ENCODE measurements at places on chromosomes 7 and 10.
A peak's percentile ranks its signal among the peaks of the same experiment; 100 is the strongest.

DNA sequence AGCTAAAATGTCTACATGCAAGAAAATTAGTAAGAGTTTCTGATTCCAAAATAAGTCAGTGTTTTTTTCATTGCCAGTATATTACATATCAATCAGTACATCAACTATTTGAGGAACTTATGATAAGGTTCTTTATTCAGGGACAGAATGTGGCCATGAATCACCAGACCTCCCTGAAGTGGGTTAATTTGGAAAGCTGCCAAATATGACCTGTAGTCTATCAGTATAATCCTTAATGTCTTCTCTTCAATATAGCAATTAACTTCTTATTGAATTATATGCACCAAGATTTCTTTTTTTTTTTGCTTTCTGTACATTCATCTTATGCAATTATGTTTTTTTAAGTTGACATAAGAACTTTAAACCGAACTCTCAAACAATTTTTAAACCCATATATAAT lies 714.5 kb upstream of the POT1 start:
- DNase-seq: no peak

DNA sequence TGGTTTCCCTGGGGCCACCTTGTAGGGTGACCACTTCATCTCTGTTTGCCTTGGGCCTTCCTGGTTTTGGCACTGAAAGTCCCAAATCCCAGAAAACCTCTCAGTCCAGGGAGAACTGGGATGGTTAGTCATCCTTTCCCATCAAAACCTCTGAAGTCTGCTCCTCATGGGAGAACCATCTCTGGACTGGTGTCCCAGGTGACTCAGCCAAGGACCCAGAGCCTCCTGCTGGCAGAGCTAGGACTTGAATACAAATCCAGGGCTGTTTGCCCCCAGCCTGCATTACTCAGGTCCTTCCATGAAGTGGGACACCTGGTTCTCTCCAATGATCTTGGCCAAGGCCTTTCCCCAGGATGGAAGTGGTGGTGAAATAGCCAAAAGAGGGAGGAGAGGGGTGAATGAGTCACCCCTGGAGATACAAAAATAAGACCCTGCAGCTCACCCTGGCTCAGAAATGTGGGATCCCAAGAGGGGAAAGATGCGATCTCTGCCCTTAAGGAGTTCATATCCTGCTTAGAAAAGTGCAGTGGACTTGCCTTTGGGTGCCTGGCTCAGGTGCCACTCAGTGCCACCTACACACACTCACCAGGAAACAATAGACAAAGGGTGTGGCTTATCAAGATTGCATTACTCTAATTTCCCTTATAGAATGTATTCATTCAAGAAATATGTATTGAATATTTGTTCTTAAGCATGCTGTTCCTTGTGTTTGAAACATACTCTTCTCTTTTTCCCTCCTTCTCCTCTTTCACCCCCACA lies 22.0 kb downstream of the ADRA2A start:
- no peak for DNase-seq

DNA sequence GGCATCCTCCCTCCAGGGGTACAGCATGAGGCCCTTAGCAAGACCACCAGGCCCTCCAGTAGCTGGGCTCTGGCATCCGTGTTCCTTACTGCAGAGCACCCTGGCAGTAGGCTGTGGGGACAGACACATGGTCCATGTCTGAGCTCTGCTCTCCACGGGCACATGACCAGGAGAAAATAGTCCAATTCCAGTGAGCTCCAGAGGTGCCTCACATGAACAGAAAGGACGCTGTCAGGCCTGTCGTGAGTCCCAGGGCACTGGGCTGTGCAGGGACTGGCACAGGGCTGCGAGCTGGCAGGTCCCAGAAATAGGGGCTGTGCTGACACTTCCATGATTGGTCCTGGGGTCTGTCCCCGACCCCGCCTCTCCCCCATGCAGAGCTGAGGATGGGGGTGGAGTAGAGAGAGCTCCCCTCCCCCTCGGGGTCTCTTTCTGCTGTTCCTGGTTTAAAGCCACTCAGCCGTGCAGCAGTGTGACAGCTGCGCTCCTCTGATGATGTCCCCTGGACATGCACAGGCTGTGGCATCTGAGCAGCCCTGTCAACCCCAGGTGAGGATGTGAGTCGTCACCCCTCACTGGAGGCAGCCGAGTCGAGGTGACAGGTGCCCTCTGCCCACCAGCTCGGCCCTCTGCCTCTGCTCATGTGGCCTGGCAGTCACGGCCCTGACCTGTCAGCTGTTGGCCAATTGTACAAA lies 25.2 kb upstream of the ZNF488 start:
- DNase-seq: no peak

GRCh38 chr10:79472951-79473350 lies 27.5 kb upstream of the ZCCHC24 start:
- DNase-seq: no peak

- no peak for DNase-seq
Observed at GRCh38 chr10:88094795-88095194, 231.4 kb downstream of the PTEN start.

DNA sequence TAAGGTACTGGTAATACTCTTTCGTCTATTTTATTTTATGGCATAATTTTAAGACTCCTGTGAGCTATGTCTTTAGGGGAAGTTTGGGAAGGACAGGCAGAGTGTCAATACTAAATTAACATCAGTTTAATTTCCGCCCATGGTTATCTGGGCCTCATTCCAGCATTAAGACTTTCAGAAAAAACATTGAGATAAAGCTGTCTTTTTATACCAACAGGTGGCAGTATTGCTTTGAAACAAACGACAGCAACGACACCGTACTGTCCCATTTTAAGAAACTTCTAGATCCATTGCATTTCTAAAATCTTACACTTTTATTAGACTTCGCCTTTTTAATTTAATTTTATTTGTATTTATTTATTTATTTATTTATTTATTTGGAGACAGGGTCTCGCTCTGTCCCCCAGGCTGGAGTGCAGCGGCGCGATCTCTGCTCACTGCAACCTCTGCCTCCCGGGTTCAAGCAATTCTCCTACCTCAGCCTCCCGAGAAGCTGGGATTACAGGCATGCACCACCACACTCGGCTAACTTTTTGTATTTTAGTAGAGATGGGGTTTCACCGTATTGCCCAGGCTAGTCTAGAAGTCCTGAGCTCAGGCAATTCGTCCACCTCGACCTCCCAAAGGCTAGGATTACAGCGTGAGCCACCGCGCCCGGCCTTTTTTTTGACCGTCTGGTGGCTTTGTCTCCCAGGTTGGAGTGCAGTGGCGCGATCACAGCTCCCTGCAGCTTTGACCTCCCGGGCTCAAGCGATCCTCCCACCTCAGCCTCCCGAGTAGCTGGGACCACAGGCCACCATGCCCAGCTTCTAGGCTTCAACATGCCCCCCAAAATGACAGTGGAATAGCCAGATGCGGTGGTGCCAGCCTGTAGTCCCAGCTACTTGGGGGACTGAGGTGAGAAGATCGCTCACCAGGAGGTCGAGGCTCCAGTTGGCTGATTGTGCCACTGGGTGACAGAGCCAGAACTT lies 78.7 kb upstream of the C1GALT1 start:
- DNase-seq: peak; percentile 72

DNA sequence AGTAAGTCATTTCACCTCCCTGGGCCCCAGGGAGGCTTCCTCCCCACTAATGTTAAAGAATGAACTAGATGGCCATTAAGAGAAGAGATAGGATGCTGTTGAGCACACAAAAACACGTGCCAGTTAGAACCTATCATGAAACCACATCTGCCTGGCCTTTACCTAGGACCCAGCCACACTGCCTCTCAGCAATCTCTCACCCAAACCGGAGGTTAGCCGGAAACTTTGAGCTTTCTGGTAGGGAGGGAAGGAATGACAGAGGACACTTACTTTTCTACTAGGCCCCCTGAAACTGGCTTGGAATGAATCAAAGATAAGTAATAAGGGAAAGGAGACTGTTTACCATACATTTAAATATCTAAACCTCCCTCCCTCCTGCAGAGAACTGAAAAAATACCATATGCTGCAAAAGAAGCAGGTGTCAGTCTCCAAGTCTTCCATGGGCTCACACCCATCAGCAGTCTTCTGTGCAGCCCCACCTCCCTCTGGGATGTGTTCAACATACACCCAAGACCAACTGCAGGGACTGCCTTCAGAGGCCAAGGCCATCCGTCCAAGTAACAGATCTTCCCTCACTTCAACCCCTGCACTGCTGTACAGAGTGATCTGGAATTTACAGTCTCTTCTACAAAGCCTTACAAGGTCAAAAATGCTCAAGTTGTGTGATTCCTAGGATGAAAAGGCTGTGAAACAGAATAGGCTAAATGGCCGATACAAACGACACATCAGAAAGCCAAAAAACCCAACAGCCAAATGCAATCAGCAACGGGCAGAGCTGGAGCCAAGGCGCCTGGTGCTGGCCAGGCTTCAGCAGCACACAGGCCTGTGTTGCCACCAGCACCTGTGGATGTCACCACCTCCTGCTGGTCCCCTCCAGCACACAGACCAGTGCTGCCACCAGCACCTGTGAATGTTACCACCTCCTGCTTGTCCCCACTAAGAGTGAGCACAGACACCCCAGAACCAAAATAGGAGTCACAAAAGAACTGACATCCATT lies 42.4 kb downstream of the SORBS1 start:
- DNase-seq: no peak

DNA sequence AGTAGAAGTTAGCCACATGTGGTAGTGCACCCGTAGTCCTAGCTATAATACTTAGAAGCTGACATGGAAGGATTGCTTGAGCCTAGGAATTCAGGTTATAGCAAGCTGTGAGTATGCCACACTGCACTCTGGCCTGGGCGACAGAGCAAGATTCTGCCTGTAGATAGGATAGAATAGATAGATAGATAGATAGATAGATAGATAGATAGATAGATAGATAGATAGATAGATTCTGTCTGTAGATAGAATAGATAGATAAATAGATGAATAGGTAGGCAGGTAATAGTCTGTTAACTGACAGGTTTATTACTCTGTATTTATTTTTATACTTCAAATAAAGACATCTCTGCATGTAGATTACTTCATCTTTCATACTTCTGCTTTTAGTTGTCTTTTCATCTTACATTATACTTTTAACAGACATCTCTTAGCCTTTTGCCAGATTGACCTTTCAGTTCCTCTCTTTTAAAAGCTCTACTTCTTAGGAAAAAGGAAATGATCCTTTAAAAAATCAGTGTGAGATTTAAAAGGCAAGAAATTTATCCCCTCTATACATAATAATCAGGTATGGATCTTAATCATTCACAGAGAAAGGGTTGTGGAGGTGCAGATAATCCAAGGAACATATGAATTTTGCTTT lies 31.8 kb downstream of the CCAR1 start:
- no peak for DNase-seq

GRCh38 chr7:132723506-132724081 lies 147.3 kb upstream of the PLXNA4 start:
- no peak for DNase-seq

GRCh38 chr7:36923943-36924436 lies 199.7 kb upstream of the AOAH start:
- DNase-seq: no peak

DNA sequence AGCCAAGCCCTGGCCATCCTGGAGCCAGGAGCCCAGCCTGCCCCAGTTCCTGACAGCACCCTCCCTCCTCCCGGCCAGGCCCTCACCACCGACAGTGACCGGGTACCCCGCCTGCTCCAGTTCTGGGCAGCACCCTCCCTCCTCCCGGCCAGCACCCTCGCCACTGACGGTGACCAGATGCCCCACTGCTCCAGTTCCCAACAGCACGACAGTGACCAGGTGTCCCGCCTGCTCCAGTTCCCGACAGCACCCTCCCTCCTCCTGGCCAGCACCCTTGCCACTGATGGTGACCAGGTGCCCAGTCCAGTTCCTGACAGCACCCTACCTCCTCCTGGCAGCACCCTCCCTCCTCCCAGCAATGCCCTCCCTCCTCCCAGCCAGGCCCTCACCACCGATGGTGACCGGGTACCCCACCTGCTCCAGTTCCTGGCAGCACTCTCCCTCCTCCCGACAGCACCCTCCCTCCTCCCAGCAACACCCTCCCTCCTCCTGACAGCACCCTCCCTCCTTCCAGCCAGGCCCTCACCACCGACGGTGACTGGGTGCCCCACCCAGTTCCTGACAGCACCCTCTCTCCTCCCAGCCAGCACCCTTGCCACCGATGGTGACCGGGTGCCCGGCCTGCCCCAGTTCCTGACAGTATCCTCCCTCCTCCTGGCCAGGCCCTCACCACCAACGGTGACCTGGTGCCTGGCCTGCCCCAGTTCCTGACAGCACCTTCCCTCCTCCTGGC lies 40.3 kb downstream of the VIPR2 start:
- no peak for DNase-seq

DNA sequence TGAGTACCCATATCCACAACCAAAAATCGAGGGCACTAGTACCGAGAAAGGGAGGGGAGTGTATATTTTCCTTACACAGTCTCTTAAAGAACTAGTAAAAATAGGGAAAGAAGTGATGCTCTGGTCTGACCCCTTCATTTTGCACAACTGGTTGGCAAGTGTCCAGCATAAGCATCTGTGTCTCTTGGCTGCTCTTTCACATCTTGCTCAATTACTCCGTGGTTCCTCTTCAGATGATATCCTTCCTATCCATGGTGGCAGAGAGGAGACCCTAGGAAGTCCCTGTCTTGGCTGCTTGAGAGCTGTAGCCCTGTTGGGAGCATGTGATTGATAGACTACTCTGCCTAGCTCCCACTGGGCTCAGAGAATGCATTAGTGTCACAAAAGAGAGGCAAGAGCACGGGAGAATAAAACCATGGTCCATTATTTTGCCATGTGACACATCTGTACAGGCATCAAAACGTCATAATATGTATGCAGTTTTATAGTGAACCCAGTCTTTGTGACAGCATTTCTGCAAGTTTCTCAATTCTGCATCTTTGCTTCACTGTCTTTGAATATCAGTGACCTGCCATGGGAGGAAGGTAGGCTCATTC lies 111.8 kb upstream of the ANKRD1 start:
- no peak for DNase-seq

DNA sequence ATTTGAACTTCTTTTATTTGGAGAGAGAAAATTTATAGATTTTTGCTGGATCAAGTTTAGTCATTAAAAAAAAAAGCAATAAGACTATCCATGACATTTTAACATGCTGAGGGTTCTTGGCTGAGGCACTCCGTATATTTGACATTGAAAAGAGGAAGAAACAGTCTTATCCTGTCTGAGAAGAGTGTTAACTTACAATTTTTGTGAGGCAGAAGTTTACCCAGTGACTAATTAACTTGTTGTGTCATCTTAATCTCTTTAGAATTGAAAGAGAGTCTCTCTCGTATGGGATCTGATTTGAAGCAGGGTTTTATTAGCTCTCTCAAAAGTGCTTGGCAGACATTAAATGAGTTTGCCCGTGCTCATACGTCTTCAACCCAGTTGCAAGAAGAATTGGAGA lies 39.3 kb downstream of the SEC23IP start:
- DNase-seq: no peak

DNA sequence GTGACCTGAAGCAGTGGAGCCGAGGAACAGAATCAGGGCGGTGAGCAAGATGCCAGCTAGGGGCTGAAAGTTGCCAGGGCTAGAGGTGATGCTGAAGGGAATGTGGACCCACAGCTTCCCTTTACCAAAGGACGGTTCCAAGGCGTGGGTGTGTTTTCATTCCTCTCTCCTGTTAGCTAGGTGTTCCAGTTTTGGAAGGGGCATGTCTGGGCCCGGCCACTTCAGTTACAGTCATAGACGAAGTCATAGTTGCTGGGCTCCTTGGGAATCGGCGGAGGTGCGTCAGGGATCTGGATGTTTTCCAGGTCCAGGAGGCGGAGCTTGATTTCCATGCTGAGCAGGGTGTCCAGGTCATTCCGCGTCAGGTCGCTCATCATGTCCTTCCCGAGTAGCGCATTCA lies 131.0 kb upstream of the AOAH start:
- no peak for DNase-seq
